Endodermal cell (in vitro differentiated cells): ENCODE measurements at places on chromosomes 6 and 20. TPM values are rescaled to one million over a fixed set of nuclear protein-coding genes. Genes with fewer than 3 reads are reported as not detected.

The ANGPT4 gene
- total RNA-seq = 0.23 and 0.51 TPM in 2 replicates

The SNX9 gene
- 28.0 to 34.3 TPM (median 33.0 TPM) in 3 replicates for total RNA-seq

- no peaks in the 10 kb centered on the region for H3K4me1 ChIP-seq
- no peak overlapping the region for H3K4me3 ChIP-seq
- H3K27me3 ChIP-seq = no peaks in the 10 kb centered on the region
- H3K36me3 ChIP-seq = no peaks in the 10 kb centered on the region
- no peak for DNase-seq
Measured at GRCh38 chr6:143401636-143402370, 48.7 kb downstream of the ADAT2 start.

The FRS3 gene
- 12.0 to 14.6 TPM (median 13.5 TPM) in 3 replicates for total RNA-seq

DNA sequence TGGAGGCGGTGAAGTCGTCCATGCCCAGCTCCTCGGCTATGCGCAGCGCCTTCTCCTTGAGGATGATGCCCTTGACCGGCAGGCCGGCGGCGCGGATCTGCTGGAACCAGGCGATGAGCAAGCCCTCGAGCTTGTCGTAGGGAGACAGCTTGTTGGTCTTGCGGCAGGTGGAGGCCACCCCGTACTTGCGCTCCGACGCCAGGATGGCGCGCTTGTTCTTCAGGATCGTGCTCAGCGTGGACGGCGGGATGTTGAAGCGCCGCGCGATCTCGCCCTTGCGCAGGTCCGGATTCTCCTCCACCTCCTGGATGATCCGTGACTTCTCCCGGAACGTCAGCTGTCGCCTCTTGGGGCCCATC, 435 bp downstream of the CENPB start:
- H3K27ac ChIP-seq = no peak overlapping the region
- H3K36me3 ChIP-seq = peaks cover 11% of the 10 kb centered on the region

DNA sequence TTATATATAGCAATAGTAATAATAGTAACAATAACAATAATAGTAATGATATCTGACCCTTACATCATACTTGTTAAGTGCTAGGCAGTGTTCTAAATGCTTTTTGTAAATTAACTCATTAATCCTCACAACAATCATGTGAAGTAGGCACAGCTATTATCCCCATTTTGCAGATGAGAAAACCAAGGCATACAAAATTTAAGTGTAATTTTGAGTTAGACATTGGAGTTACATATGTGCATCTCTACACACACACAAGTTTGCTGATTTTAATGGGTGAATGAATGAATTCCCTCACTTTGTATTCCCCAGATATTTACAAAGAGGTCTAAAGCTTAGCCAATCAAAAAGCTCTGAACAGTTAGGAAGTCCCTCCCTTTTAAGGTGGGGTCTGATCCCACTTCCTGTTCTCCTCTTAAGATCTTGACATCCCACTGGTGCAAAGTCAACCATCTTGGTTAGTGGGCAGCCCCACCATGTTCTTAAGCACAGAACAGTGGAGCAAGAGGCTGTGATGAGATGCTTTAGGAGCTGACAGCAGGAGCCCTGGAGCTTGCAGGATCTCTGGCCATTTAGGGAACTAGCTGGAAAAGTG, 85.3 kb upstream of the FOXP4 start:
- H3K27me3 ChIP-seq = peaks cover 8% of the 10 kb centered on the region
- no peak overlapping the region for H3K27ac ChIP-seq
- no peaks in the 10 kb centered on the region for H3K36me3 ChIP-seq

GRCh38 chr6:163743796-163744195, 329.3 kb downstream of the QKI start:
- peaks cover 46% of the 10 kb centered on the region for H3K27me3 ChIP-seq
- no peak overlapping the region for H3K4me3 ChIP-seq
- DNase-seq = no peak
- no peak overlapping the region for H3K27ac ChIP-seq
- no peaks in the 10 kb centered on the region for H3K36me3 ChIP-seq

DNA sequence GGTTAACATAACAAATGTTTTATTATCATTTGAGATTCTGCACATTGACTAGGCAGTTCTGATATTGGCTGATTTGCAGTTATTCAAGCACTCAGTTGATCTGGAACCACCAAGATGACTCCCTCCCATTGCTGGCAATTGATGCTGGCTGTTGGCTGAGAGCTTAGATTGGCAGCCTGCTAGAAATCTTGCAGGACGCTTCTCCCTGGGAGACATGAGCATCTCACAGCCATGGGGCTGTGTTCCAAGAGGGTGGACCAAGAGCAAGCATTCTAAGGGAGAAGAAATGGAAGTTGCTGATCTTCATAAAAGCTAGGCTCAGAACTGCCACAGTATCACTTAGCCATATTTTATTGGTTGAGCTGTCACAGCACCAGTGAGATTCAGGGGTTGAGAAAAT, 233.4 kb upstream of the ID4 start:
- no peak for DNase-seq
- no peaks in the 10 kb centered on the region for H3K4me1 ChIP-seq
- no peaks in the 10 kb centered on the region for H3K27me3 ChIP-seq
- H3K27ac ChIP-seq = no peak overlapping the region
- no peak overlapping the region for H3K4me3 ChIP-seq

- no peak overlapping the region for H3K4me3 ChIP-seq
- H3K4me1 ChIP-seq = no peaks in the 10 kb centered on the region
- no peaks in the 10 kb centered on the region for H3K36me3 ChIP-seq
- no peak for DNase-seq
- peak overlapping the region; percentile 82 for H3K27ac ChIP-seq
Measured at GRCh38 chr6:98056955-98057354, 773.9 kb upstream of the MMS22L start.

GRCh38 chr6:91780270-91780669, 1193.4 kb upstream of the MAP3K7 start:
- DNase-seq = no peak
- no peaks in the 10 kb centered on the region for H3K27me3 ChIP-seq
- no peaks in the 10 kb centered on the region for H3K36me3 ChIP-seq
- no peak overlapping the region for H3K4me3 ChIP-seq
- no peak overlapping the region for H3K27ac ChIP-seq

DNA sequence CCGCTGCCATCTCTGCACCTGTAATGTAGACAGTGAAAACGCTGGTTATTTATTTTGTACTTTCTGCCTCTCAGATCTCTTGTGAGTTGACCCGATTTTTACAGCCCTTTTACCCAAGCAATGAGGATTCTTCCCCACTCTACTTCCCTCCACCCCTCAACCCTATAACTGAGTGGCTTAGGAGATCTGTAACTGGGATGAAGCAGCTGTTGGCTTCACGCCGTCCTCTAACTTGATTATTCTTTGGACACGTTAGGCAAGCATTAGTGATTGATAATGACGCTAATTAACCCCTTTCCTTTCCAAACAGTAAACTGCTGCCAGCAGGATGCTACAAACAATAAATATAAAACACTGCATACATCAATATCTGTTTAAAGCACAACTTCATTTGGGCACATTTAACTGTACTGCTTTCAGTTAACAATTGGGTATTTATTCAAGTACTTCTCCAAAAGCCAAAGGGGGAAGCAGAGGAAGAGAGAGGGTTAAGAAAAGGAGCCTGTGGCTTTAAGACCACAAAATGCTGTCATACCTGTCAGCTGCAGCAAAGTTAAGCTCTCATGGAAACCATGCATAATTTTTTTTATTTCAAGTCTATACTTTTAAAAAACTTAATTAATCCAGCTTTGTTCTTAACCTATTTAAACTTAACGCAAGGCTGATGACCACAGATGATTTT, 21.2 kb downstream of the TFAP2A start:
- H3K36me3 ChIP-seq = no peaks in the 10 kb centered on the region
- H3K4me1 ChIP-seq = peaks cover 6% of the 10 kb centered on the region
- peaks cover 99% of the 10 kb centered on the region for H3K27me3 ChIP-seq
- no peak overlapping the region for H3K27ac ChIP-seq
- no peak for DNase-seq
- no peak overlapping the region for H3K4me3 ChIP-seq

The TREML1 gene
- 0.47 and 0.53 TPM in 2 replicates for total RNA-seq

The FAXC gene
- total RNA-seq = 11.7 to 19.5 TPM (median 16.8 TPM) in 3 replicates

The MUCL3 gene
- 0.18 to 0.25 TPM in 2 of 3 replicates, not detected in the other for total RNA-seq

GRCh38 chr20:12023194-12023795, 105.6 kb downstream of the BTBD3 start:
- no peaks in the 10 kb centered on the region for H3K36me3 ChIP-seq
- DNase-seq = no peak
- no peaks in the 10 kb centered on the region for H3K27me3 ChIP-seq
- no peak overlapping the region for H3K27ac ChIP-seq
- H3K4me3 ChIP-seq = no peak overlapping the region

The TMEM63B gene
- total RNA-seq = 64.6 to 72.2 TPM (median 65.2 TPM) in 3 replicates

The FRMD1 gene
- not detected in 2 replicates for total RNA-seq

DNA sequence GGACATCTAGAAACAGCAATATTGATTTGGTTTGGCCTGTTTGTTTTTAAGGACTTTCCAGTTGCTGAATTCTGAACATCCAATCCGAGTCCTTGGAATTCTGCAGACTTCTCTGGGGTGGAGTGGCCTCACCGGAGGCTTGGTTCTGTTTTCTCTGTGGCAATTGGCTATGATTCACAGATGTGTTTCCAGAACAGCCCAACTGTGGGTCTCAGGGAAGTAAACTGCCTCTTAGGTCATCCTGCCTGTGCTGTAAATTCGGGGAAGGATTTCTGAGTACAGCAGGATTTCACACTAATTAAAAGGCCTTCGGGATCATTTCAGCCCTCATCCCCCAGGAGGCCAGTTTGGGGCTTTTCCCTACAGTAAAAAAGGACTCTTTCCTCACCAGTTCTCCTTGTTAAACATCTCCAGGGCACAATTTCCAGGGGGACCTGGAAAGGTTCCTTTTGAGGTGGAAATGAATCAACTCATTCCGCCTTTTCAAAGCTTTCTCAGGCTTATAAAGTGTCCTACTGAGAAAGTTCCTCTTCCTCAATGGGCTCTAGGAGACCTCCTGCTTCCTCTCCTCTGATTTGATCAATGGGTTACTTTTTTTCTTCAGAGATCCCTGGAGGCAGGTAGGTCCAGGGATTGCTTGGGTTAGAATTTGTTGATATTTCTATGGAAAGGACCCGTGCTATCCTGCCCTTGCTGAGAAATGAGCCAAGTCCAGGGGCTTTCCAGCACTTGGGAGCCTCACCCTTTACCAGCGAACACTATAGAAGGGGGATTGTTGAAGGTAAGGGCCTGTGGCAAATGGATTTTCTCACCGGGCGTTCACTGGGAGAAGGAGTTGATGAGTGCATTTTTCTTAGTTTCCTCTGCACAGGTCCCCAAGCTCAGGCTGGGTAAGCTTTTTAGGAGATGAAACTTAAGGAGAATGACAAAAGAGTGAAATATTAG, 114.6 kb downstream of the CLIC5 start:
- H3K4me3 ChIP-seq = no peak overlapping the region
- H3K27ac ChIP-seq = no peak overlapping the region
- DNase-seq = peak; percentile 61

DNA sequence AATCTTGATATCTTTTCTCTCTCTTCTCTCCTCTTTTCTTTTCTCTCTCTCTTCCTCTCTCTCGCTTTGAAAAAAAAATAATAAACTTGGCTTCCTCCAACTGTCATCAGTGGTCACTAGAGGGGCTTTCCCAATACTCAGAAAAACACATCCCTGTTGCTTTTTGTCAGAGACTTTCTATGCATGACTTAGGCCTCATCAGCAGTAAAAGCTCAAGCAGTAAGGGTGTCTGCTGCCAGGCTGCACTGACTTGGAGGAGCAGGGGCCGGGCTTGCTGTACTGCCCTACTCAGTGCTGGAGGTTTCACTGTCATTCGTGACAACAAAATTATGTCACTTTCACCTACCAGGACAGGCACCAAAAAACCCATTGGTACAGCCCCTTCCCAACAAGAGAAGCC, 272.0 kb downstream of the ADGB start:
- H3K27ac ChIP-seq = no peak overlapping the region
- no peaks in the 10 kb centered on the region for H3K4me1 ChIP-seq
- H3K27me3 ChIP-seq = no peaks in the 10 kb centered on the region
- H3K36me3 ChIP-seq = no peaks in the 10 kb centered on the region

GRCh38 chr6:72783035-72783434, 161.2 kb downstream of the KCNQ5 start:
- H3K4me1 ChIP-seq = no peaks in the 10 kb centered on the region
- no peaks in the 10 kb centered on the region for H3K36me3 ChIP-seq
- no peak for DNase-seq
- H3K27ac ChIP-seq = no peak overlapping the region
- no peaks in the 10 kb centered on the region for H3K27me3 ChIP-seq
- no peak overlapping the region for H3K4me3 ChIP-seq
